HT-29 (cell line): ENCODE measurements at places on chromosomes 5 and 9. TPM values are rescaled to one million over a fixed set of nuclear protein-coding genes. Genes with fewer than 3 reads are reported as not detected.
A peak's percentile ranks its signal among the peaks of the same experiment; 100 is the strongest.

DNA sequence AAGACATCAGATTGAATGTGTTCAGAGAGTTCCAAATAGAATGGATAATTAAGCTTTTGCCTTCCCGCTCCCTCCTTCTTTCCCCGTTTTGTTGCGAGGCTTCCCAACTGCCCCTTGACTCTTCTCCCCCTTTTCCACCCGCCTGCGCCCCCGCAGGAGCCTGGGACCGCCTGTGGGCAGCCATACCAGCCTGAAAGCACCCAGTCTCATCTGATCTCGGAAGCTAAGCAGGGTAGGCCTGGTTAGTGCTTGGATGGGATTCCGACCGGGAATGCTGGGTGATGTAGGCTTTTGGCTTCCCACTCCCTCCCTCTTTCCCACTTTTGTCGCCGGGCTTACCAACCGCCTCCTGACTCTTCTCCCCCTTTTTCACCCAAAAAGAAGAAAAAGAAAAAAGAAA is 6.8 kb upstream of the HSD17B4 start:
- no peak for DNase-seq

OR1Q1 gene
- total RNA-seq = not detected in 2 replicates

IFNA7 gene
- not detected in 2 replicates for total RNA-seq

DNA sequence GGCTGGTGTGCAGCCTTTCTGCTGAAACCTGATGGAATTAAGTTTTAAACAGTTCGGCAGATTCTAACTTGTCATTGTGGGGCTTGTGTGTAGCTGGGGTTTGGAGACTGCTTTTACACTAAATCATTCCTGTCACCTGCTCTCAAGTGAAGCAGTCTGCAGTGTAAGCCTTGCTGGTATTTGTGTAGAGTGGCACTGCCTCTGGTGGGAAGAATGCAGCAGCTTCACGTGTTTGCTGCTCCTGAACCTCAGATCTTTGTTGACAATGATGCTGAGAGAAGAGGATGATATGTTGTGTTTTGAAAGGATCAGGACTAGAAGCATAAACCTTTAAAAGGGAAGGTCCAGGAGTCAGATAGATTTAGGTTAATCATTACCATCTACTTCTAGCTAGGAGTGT is 88.1 kb downstream of the KDM4C start:
- DNase-seq = peak; percentile 34

GRCh38 chr9:130626249-130626996 is 38.0 kb upstream of the PRDM12 start:
- DNase-seq = no peak

DNA sequence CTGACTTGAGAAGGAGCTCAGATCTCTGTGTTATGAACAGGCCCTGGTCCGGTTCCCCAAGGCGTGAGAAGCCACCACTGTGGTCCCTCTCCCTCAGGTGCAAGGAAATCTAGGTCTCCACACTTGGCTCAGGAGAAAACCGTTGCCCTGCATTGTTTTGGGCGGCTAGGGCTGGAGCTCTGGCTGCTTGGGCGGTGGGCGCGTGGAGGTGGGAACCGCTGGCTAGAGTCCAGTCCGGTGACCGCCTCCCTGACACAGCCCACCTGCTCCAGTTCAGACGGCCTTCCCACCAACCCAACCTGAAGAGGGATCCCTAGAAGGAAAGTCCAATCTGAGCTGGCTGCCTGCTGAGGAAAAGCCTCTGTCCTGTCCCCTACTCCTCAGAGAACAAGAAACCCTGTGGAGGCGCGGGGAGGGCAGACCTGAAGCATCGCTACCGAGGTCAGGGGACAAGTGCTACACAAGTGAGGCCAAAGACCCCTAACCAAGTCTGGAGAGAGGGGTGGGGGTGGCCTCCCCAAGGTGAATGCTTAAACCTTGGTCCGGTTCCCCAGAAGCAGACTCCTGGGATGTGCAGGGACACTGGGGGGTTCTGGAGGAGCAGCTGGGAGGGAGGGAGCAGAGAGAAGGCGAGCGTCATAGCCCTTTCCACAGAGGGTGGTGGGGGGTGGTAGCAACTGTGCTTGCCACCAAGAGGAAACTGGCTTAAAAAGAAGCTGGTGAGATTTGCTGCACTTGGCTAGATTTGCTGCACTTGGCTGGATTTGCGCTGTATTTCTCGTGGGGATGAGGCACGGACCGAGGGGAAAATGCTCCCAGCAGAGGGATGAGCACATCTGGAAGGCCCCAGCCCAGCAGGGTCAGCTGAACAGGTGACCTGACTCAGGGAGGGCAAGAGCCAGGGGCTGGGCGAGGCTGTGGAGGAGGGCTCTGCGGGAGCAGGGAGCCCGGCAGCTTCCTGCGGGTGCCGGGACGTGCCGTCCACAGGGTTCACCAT is 65.2 kb downstream of the RAPGEF1 start:
- no peak for DNase-seq

GRCh38 chr5:124651663-124652513 is 94.6 kb downstream of the ZNF608 start:
- DNase-seq = peak; percentile 77

TBC1D13 gene
- 24.0 and 25.4 TPM in 2 replicates for total RNA-seq

DNA sequence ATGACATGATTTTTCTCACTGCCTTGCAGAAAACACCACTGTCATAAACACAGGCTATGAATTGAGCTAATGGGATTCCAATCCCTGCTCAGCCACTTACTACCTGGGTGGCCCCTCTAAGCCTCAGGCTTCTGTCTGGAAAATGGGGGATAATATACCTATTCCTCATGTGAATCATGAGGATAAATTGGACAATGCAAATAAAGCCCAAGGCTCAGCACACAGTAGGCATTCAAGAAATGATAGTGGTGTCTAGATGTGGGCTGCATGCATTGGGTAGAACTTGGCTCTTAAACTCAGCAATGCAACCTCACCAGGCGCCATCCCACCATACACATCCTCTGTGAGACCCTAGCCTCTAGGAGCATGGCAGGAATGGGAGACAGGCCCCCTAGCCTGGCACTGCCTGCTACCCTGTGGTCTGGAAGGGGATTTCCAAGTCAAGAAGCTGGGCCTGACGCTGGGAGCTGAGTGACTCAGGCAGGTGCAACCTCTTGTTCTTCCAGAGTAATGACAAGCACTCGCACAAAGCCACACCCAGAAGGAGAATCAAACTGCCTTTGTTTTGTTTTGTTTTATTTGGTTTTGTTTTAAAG is 2.3 kb upstream of the TNIP1 start:
- peak; percentile 75 for DNase-seq

PTCH1 gene
- total RNA-seq = 5.9 and 6.6 TPM in 2 replicates

DNA sequence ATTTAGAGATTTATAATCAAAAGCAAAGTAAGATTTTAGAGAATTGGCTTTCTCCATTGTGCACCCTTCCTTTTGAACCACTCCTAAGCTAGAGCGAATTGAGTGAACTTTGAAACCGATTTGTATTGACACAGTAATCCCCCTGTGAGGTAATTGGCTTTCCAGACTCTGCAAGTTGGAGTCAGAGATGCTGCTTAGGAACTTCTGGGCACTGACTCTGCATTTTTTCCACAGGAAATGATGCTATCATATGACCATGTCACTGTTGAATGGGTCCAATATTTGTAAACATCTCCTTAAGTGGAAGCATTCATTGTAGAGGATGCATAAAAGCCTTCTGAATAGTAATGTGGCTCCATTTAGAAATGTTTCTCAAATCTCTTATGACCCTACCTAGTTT is 394.4 kb upstream of the ZNF608 start:
- no peak for DNase-seq

GRCh38 chr5:142222225-142222865 is 102.5 kb downstream of the SPRY4 start:
- DNase-seq = no peak

DNA sequence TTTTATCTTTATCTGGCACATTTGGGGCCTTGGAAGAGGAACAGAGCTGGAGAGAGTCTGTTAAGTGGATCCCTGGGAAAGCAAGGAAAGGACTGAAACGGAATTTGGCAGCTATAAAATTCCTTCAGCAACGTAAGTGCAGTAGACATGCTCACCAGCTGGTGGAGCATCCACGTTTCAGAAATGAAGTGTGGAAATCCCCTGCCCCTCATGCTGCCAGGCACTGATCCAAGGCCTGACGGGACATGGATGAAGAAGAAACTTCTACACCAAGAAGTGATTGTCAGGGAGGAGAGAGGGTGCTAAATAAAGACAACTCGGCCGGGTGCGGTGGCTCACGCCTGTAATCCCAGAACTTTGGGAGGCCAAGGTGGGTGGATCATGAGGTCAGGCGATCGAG is 209.3 kb downstream of the ROR2 start:
- no peak for DNase-seq

MYOZ3 gene
- total RNA-seq = not detected in 2 replicates

DNA sequence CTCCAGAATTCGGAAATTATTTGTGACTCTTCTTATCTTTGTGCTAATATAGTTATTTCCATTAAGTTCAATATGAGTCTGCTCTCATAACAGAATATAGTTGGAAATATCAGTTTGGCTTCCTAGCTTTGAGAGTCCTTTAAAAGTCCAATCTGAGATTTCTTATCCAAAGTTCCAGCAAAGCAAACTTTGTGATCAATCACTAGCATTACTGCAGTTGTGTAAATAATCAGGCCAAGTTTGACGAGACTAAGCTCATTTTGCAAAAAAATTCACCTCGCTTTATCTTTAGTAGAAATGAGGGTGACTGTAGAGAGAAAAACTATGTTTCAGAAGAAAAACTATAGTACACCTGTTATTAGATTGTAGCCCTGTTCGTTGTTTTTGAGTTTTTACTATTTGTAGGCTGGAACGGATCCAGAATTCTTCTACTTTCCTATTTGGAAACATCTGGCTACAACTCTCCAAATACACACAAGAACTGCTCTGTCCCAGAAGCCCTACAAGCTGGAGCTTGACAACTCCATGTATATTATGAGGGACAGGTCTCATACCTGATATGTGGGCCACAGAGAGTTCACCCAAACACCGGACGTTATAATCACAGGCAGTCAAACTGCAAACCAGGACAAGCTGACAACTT is 47.8 kb downstream of the RAPGEF1 start:
- no peak for DNase-seq

GRCh38 chr9:21965401-21965951 is 28.7 kb downstream of the CDKN2A start:
- DNase-seq = no peak

DNA sequence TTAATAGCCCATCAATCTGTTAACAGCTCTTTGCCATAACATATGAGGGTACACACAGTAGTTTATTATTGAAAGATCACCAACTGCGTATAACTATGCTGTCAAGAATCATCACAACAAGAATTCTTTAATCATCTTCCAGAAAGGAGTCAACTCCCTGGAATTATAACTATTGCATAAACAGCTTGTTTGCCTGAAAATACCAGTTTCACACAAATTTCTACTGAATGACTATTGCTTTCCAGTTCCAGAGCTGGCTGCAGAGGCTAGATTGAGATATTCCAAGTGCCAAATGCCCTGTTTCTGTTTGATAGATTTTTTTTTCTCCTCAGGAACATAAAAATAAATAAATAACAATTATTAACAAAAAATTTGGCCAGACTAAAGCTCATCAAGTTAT is 444.7 kb downstream of the TLE1 start:
- no peak for DNase-seq

GRCh38 chr5:51651476-51651875 is 268.2 kb downstream of the ISL1 start:
- DNase-seq = peak; percentile 20

GRCh38 chr9:111902391-111903139 is 6.0 kb downstream of the UGCG start:
- DNase-seq = no peak

DNA sequence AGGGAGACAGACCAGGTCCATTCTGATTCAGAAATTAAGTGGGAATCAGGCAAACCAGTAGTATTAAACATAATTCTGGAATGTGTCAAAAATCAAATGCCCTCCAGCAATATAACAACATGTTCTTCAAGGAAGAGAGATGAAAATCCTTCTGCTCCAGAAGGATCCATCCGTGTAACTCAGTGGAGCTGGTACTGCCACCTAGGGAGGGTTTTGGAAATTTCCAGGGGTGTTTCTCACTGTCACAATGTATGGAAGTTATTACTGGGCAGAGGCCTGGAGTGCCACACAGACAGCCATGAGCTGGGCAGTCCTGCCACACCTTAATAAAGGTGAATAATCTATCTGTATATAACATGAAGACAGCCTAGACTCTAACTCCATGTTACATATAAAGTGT is 87.5 kb downstream of the TTLL11 start:
- DNase-seq = peak; percentile 43

ANKRD20A1 gene
- not detected in 2 replicates for total RNA-seq

GRCh38 chr5:107486489-107486888 is 184.2 kb downstream of the EFNA5 start:
- no peak for DNase-seq

DNA sequence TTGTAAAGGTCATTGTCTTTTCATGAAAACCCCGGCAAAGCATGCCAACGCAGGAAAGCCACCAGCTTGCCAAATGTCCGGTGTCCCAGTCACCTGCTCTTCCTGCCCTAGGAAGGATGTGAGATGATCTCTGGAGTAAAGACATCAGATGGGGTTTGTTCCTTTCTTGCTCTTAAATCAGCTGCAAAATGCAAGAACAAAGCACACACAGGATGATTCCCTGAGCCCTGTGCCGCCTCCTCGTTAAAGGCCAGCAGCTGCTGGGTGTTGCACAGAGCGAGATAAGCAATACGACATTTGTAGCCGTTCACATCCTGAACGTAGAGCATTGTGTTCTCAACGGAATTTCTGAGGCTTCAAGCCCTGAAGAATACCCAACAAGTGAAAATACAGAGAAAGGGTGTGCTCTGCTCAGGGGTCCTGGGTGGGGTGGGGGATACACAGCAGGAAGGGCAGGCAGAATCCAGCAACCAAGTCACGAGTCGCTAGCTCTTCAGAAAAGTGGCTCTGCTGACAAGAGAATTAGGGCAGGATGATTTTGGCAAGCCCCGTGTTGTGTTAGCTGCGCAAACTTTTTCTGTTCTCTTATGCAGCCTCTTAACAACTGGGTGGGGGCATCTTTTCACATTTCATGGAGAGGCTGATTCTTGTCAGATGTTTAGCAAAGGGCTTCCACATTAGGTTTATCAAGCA is 229.2 kb upstream of the MAP3K1 start:
- no peak for DNase-seq

GRCh38 chr5:60551829-60552228 is 148.1 kb downstream of the DEPDC1B start:
- no peak for DNase-seq

DNA sequence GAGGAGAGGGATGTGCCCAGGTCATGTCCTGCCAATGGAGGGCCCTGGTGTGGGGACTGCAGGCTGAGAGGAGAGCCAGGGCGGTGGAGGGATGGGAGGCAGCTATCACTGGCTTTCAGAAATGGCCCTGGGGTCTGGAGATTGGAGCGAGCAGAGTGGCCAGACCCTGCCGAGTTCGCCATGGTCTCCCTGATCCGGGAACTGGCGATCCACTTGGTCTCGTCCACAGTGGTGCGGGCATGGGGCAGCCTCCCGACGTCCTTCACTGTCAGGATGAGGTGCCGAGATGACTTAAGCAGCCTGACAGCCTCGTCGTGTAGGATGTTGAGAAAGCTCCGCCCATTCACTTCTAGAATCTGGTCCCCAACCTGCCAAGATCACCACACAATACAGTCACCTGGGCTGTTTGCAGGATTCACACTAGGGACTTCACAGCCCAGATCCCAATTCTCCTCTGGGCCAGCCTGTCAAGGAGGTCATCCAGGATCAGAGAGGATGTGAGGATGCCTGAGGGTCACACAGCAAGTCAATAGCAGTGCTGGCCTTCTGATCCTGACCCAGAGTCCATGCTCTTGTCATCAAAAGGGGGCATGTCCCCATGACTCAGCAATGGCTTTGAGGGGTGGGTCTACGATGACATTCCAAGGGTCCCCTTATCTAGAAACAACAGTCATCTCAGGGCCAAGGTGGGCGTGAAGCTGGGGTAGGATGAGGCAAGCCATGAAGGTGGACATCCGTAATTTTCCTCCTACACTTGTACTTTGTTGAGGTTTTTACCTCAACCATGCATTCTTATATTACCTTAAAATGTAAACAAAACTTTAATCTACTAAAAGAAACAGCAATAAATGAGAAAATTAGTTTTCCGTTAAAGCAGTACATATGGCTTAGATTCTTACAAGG is 38.5 kb upstream of the AKNA start:
- no peak for DNase-seq

SLC24A2 gene
- total RNA-seq = not detected in 2 replicates
